ENCODE measurements at places on chromosomes 6 and 20.
A peak's percentile ranks its signal among the peaks of the same experiment; 100 is the strongest.

DNA sequence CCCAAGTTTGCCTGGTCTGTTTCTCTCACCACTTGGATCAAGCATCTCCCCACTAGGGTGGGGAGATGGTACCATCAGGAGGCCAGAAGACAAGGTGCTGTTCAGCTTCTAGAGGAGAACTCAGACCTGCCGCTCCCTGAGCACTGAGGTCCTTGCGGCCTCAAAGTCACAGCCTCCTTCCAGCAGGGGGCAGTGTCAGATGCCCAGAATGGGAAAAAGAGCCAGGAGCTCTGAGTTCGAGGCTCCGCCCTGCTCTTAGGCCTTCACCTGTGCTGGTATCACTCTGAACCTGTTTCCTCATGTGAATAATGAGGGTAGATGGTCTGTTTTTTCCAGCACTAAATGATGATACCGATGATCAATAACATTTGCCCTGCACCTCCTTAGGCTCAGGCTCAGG, 68.7 kb downstream of the TOX2 start:
- DNase-seq: no peak

- peak; percentile 94 for DNase-seq
Observed at GRCh38 chr6:57262488-57262887, 40.4 kb upstream of the RAB23 start.

GRCh38 chr20:44106615-44107014, 80.4 kb downstream of the JPH2 start:
- no peak for DNase-seq

DNA sequence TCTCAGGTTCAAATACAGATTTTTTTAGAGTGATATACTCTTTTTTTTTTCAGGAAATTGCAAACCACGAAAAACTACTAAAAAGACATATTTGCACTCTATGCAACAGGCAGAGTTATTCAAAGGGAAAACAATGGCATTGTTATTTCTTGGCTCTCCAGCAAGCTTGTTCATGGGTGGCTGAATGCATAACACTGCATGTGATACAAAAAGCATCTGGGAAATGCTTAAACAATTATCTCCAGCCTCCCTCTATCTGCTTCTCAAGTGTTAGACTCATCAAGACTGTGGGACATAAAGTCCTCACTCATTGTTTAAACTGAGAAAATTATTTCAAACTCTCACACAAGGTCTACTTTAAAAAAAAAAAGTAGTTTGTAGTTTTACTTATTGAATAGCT, 7.3 kb upstream of the COL12A1 start:
- DNase-seq: no peak

DNA sequence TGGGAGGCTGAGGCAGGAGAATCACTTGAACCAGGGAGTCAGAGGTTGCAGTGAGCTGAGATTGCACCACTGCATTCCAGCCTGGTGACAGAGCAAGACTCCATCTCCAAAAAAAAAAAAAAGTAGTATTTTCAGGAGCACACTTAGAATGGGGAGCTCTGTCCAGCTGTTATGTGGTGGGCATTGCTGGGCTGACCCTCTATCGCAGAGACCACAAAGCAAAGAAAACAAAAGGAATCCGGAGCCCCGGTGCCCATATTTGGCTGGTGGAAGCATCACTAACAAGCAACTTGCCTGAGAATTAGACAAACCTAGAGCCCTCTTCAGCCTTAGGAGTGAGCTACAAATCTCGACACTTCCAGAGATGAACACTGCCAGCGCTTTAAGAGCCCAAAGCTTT, 137.3 kb upstream of the GPR6 start:
- no peak for DNase-seq

- no peak for DNase-seq
Observed at GRCh38 chr6:26008470-26008869, 45.9 kb downstream of the TRIM38 start.

DNA sequence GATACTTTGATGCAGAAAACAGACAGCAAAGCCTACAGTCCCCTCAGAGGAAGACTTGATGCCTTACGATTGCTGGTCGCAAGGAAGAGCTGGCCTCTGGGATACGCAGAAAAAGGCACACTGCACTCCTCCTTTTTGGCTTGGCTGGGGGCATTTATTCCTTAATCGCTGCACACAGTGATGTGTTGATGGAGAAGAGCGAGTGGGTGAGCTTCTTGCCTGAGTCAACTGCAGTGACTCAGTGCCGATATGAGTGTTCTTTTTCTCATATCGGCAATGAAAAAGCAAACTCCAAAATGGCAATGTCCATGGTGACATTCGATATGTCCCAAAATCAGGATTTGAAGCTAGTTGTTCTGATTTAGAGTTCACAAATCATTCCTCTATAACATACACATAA, 794.8 kb downstream of the HACE1 start:
- no peak for DNase-seq

DNA sequence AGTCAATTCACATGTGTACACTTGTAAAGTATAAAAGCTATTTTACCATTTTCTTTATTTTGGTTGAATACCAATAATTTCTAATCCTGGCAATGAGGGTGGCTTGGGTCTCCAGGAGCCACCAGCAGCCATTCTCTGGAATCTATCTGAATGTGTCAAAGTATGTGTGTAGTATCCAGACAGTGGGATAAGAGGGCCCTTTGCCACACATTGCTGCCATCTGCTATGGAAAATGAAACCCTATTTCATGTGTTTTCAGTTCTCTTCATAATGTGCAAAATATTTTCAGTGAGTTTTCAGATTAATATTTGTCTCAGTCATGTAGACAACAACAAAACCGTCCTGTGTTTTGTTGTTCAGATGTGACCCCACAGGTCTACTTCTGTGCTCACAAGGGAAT, 46.3 kb downstream of the CDYL start:
- no peak for DNase-seq

DNA sequence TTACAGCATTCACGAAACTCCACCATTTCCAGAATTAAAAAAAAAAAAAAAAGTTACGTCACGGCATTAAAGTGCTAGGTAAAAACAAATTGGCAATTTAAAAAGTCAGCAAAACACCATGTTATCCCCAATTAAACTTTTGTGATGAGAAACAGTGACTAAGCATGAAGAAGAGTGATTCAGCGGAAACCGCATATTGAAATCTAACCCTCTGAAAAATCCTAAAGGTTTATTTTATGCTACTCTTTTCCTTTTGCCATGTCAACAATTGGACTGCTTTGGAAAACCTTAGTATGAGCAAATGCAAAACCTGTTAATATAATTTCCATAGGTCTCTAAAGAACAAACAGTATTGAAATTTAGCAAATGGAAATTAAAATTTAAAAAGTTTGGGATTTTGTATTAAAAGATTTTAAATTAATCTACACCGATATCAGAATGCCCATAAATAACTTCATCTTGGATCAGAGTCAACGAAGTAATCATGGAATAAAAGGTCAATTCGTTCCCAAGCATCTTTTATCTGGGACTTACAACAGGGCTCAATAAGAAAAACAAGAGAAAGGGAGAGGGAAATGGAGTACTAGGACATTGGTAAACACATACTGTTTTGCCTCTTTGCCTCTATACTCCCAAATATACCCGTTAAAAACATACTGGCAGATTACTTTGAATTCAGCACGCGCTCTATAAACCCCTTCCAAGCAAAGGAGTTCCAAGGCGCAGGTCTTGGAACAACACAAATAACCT, 1.1 kb downstream of the FBXO30 start:
- no peak for DNase-seq

DNA sequence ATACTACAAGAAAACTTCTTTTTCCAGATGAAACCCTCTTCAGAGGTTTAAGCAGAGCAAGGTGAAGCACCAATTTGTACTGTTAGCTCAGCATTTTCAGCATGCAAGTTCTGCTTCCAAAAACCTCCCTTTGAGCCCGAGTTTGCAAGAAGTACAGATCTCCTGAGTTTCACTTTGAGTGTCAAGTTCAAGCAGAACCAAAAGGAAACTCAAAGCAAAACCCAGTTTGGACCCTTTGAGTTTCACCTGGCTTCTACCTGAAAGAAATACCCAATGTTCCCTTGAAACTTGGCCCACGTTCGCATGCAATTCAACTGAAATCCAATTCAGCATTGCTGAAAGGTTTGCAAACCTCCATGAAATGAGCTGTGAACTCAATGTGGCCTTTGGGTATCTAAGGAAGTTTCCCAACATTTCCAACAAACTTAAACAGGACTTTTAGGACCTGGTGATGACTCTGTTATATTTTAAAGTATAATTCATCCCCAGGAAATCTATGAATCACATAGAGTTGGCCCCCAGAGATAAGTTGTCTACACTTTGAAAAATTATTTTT, 62.9 kb upstream of the HBS1L start:
- DNase-seq: no peak

DNA sequence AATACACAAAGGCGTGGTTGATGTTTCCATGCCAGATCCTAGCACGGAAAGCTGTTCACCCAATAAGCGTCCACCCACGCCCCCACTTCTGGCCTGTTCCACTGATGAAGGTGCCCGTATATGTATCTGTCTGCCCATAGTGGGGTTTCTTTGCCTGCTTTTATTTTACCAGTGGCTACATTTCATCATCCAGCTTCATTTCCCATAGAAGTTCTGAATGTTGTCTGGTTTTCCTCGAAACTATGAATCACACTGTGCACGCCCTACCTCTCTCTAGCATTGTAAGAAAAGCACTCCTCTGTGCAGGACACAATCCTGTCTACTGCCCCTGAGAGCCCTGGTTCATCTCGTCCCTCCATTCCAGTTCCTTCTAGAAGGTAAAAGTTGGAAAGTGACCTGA, 8.8 kb upstream of the CD93 start:
- no peak for DNase-seq

DNA sequence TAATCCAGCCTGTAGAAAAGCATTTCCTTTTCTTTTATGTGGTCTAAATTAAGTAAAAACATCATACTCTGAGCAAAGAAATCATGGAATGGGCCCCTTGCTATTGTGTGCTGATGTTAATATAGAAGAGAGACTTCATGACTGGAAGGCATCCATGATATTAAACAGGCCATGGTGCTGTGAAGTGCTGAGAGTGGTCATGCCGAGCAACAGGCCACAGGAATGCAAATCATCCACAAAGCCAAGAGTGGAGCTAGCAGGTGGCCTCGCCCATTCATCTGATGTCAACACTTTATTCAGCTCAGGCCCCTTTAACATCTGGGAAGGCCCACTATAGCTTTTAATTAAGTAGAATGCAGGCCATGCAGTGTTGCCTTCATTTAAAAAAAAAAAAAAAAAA, 115.2 kb upstream of the HMGCLL1 start:
- no peak for DNase-seq

DNA sequence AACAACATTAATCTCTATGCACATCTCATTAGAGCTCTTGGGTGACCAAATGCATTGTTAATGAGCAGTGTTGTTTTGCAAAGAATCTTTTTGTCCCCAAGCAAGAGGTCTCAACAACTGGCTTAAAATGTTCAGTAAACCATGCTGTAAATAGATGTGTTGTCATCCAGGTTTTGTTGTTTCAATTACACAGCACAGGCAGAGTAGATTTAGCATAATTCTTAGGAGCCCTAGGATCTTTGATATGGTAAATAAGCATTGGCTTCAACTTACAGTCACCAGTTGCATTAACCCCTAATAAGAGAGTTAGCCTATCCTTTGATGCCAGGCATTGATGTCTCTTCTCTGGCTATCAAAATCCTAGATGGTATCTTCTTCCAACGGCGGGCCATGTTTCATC, 23.3 kb downstream of the NUP153 start:
- DNase-seq: no peak

GRCh38 chr6:112986321-112986720, 639.2 kb downstream of the RFPL4B start:
- no peak for DNase-seq

DNA sequence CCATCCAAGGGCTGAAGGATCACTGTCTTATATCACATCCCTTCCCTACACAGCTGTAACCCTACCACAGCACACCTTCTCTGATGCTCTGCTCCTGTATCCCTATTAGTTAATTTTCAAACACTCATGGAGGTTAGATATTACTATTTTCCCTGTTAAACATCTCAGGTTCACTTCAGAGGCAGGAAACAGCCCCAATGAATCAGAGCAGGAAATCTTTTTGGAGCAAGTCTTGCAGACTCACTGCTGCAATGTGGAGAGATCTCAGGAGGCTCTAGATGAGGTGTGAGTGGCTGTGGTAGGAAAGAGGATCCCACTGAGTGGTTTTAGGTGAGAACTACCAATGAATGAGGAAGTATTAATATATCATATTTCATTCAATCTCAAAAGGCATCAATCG, 19.7 kb upstream of the HTR1B start:
- no peak for DNase-seq

DNA sequence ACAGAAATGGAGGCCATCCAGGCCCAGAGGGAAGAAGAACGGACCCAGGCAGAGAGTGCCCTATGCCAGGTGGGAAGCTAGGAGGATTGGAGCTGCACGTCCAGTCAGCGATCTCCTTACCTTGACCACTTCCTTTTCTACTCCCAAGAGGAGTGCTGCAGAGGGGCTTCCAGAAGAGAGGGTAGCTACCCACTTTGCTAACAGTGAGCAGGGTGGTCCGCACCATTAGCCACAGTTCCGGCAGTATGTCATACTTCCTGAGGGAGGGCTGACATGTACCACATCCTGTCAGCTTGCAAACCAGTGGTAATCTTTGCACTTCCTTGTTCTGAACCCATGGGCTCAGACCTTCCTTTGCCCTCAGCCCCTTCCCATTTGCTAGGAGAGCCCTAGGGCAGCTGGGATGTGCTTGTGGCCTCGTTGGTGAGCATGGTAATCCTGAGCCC, 35.4 kb downstream of the CEP250 start:
- no peak for DNase-seq
